ENCODE measurements at places on chromosomes 3 and 15.

- DNase-seq = no peak
These were observed 12.3 kb upstream of the UBA7 start for GRCh38 chr3:49826016-49826415.

DNA sequence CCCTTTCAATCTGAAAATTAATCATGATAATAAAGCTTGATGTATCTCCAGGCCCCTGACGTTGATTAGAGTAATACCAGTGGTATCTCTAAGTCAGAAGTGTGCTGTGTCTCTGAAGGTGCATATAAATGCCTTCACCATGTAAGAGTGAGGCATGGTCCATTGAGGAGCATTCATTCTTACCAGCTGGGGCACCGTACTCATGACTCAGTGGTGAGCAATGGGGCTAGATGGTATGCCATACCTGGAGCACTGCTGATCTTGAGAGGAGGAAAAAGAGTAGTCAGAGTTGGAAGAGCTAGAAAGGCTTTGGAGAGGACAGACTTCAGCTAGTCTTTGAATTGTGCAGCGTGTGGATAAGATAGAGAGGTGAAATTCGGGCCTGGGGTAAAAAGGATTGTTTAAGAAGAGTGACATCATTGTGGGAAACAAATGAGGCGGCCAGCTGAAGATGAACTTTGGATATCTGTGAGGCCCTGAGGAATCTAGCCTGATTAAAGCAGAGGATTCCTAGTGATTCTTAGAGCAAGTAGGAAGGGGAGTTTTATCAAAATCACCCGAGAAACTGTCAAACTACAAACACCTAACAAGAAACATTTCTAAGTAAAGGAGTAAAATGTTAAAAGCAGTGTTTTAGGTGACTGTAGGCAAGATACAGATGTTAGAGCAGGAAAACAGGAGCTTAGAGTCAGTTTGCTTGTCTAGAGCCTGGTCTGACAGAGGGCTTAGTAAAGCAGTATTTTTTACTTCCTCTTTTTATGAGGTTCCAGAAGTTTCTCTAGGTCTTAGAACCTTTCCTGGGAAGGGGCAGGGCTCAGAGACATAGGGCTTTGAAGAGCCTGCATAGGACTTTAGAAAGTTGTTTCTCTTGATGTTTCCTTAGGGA, 13.6 kb downstream of the TMOD3 start:
- peak; percentile 85 for DNase-seq

DNA sequence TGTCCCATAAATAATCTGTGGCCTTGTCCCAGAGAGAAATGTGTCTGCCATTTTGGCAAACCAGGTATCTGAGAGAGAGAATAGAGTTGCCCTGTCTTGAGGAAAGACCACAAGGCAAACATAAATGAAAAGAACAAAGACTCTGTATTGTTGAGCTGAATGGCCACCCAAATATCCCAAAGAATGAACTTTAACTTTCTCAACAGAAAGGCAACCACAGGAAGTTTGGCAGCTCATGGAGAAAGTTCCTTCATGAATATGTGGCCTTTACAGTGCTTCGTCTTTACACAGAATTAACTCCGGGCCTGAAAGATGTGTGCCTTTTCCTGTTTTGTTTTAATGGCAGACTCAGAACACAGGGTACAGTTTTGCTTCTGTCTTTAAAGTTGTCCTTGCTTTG, 41.4 kb upstream of the THBS1 start:
- no peak for DNase-seq

- DNase-seq = no peak
These were observed 23.8 kb downstream of the NTRK3 start for GRCh38 chr15:88232771-88233201.

- peak; percentile 12 for DNase-seq
These were observed 32.6 kb downstream of the NMD3 start for GRCh38 chr3:161253711-161254110.

- DNase-seq = peak; percentile 85
These were observed 155.5 kb downstream of the POLR2M start for GRCh38 chr15:57861815-57862586.

GRCh38 chr15:93664213-93664956, 567.0 kb upstream of the MCTP2 start:
- DNase-seq = no peak

GRCh38 chr3:57779666-57780065, 23.6 kb downstream of the SLMAP start:
- DNase-seq = no peak

DNA sequence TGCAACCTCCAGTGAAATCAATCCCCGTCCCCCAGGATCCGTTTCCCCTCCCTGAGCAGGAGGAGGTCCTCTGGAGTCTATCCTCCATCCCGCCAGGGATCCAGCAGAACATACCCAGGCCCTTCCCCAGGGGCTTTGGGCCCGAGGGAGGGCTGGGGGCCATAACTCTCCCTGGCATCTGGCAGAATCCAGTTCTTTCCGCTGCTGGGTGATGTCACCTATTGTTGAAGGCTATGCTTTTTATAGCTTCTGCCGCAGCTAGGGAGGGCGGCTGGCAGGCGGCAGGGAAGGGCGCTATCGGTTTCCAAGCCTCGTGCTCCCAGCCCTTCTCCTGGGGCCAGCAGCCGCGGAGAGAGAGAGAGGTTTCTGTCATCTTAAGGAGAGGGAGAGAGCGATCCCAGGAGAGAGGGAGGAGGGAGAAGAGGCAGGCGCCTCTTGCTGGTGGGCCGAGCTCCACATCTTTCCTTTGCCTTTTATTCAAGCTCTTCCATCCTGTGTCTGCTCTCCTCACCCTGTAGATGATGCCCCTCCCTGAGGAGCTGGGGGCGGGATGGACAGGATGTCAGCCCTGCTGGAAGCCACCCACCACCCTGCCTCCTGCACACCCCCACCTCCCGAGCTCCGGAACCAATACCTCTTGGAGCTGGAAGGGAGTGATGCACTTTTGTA, 120.1 kb downstream of the ANP32A start:
- DNase-seq = peak; percentile 79

- no peak for DNase-seq
These were observed 495.5 kb upstream of the CFAP20DC start for GRCh38 chr3:59545374-59545773.

- DNase-seq = no peak
These were observed 86.4 kb downstream of the WNT7A start for GRCh38 chr3:13793451-13793850.
